ENCODE measurements at places on chromosomes 1 and 21.

GRCh38 chr1:200873671-200874397 lies 1.1 kb downstream of the GPR25 start:
- DNase-seq, result no peak

DNA sequence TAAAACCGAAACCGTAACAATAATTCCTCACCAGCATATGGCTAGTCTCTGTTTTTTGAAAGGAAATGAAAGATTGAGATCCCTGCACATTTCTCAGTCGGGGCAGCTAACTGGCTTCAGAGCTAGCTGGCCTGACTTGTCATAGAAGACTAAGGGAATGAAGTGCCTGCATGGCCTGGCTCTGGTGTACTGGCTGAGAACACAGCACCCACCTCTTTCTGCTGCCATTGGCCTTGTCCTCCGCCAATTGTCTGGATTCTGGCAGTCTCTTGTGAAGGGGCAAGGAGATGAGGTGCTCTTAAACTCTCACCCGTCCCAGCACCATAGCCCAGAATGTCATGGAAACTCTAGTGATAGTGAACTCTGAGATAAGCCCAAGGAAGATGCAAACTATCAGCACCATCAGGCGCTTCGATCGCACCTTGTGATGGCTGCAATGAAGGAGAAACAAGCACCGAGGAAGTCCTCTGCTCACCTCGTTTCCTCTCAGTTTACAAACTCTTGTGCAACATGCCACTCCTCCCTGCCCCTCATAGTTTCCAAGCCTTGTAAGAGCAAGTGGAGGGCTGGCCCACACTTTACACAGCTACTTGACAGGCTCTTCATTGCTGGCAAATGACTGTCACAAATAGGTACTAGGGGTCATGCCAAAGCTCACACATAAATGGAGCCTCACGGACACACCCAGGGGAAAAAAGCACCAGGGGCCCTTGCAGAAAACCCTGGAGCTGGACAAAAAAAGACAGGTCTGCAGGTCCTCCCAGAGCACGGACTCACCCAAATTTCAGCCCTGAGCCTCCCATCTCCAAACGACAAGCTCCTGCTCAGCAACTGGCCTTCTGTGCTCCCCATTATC lies 16.4 kb downstream of the INPP5B start:
- DNase-seq, result no peak

- no peak for DNase-seq
Measured at GRCh38 chr1:207344221-207344620, 22.7 kb downstream of the CD55 start.

- no peak for DNase-seq
Measured at GRCh38 chr1:183262628-183263200, 76.7 kb downstream of the LAMC2 start.

DNA sequence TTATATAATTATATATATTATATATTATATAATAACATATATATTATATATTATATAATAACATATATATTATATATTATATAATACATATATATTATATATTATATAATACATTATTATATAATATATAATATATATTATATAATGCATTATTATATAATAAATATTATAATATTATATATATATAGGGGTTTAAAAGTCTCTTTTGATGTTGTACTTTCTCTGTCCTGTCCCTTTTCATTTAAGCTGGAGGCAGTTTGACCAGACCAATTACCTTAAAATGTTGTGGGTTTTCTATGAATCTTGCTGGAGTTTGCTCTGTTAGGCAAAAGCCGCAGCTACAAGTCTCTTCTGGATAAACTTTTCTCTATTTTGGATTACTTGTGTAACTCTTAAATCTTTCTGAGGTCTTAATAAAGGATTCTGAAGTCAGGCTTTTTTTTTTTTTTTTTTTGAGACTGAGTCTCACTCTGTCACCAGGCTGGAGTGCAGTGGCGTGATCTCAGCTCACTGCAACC lies 22.2 kb upstream of the KIF1B start:
- DNase-seq, result no peak

GRCh38 chr21:15141261-15141970 lies 76.6 kb upstream of the NRIP1 start:
- no peak for DNase-seq

DNA sequence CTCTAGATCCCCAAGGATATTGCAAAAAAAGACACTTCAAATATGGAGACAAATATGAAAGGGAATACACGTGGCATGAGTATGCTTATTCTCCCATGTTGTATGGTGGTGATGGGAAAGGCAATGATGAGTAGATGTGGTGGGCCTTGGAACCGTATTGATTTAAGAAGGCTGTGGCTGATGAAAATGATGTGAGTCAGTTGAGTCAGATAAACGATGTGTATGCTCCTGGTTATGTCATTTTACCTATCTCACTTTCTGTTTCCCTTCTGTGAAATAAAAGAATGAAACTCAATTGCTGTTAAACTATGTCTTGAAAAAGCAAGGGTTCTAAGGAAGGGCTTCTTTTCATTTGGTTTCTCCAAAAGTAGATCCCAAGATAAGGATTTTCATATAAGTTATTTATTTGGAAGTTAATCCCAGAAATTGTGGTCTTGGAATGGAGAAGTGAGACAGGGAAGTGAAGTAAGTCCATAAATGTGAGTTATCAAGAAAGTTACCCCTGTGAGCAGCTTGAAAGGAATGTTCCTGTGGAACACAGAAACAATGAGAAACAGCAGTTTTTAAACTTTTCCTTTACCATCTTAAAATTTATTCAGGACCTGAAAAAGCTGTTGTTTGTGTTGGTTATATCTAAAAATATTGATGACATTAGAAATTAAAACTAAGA lies 292.0 kb downstream of the DUSP10 start:
- no peak for DNase-seq

DNA sequence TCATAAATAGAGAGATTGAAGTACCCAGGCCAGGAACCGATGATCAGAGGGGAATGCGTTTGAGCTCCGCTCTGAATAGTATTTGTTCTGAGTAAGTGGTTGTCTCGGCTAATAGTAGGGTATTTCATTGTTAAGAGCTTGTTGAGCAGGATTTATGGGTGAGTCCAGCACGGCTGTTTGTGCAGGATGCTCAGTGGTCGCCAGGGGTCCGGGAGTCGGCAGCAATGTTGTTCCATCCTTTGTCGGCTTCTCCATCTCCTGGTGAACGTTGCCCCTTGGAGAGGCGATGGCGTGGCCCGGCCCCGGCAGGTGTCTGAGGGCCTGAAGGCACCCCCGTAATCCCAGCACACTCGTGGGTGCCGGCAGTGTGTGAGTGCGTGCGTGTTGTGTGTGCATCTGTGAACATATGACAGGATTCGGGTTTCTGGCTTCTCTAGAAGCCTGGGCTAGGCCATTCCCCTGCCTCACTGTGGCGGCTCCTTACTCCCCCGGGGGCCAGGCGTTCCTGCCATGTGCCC lies 160.8 kb upstream of the ARHGEF16 start:
- no peak for DNase-seq

DNA sequence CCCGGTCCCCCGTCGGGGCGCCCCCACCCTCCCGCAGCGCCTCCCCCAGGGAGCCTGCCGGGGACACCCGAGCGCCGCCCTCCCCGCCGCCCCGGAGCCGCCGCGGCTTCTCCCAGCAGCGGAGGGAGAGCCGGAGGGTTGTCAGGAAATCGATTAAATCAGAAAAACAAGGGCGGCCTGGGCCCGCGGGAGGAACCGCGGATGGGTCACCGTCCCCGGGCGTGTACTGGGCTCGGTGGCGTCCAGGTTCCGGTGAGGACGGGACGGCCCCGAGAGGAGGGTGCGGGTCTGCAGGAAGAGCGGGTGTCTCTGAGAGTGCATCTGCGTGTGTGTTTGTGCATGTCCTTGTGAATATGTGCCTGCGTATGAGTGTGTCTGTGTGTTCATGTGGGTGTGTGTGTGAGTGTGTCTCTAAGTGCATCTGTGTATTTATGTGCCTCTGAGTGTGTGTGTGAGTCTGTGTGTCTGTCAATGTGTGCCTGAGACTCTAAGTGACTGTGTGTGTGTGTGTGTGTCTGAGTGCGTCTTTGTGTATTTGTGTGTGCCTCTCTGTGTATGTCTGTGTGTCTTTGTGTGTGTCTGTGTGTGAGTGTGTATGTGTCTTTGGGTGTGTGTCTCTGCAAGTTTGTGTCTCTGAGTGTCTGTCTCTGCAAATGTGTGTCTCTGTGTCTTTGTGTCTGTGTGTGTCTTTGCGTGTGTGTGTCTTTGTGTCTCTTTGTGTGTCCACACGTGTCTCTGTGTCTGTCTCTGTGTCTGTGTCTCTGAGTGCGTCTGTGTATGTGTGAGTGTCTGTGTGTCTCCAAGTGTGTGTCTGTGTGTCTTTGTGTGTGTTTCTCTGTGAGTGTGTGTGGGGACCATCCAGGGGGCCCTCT lies 1.1 kb downstream of the SPSB1 start:
- no peak for DNase-seq

GRCh38 chr1:204357551-204358490 lies 1.9 kb downstream of the PLEKHA6 start:
- no peak for DNase-seq

GRCh38 chr1:54685335-54685905 lies 30.2 kb upstream of the TTC4 start:
- DNase-seq, result no peak

GRCh38 chr1:60833173-60833572 lies 249.2 kb upstream of the NFIA start:
- no peak for DNase-seq

GRCh38 chr1:185157599-185158412 lies 839 bp downstream of the SWT1 start:
- DNase-seq, result no peak

DNA sequence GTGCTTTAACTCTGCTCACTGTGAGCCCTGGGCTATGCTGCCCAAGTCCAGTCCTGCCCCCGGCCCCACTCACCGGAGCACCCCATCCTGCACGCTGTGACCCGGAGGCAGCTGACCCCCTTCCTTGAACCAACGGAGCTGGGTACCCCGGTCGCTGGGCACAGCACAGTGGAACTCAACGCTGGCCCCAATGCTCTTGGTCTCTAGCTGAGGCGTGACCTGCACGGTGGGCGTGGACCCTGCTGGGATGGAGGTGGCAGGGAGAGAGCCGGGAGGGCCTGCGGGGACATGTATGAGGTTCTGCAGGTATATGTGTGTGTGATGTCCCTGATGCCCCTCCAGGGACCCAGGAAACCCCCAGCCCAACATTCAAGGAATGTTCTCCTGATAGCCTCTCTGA lies 24.7 kb downstream of the LDLRAD2 start:
- no peak for DNase-seq

DNA sequence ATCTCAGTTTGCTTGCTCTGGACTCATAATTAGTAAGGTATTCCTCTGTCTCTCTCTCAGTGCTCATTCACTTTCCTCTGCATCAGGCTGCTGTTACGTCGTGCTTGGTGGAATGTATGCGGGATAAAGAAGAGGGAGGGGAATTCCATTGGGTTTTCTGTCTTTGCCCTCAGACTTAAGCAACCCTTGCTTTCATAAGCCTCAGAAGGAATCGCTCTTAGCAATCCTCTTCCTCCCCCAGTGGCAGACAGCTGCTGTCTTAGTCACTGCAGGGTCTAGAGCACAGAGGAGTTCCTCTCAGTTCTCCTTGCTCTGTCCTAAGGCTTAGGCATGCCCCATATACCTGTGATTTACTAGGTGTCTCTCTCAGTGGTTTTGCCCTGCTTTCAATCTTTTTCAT lies 19.1 kb upstream of the NTMT2 start:
- no peak for DNase-seq

DNA sequence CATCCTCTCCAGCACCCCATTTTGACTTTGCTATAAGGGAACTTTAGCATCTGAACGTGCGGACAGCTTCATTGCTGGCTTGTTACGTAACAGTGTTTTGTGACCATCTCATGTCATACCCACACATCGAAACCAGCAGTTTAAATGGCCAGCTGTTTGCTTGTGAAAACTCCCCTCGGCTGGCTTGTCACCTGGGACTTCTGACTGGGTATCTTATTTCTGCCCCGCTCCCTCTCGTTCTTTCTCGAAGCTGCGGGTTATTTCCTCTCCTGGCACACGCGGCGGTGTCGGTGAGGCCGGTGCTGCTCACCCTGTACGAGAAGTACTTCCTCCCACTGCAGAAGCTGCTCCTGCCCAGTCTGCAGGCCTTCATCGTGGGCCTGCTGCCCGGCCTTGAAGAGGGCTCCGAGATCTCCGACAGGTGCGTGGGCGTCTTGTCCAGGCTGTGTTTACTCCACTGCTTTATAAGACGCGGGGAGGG lies 43.5 kb downstream of the DOP1B start:
- no peak for DNase-seq

DNA sequence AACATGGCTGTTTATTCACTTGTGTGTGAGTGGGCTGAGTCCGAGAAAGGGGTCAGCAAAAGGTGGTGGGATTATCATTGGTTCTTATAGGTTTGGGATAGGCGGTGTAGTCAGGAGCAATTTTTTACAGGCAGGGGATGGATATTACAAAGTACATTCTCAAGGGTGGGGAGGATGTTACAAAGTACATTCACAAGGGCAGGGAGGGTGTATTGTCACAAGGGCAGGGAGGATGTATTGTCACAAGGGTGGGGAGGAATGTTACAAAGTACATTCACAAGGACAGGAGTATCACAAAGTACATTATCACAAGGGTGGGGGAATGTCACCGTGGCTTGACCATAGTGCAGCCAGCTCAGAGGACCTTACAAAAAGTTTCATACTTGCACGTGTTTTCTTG lies 31.1 kb upstream of the ITLN2 start:
- DNase-seq, result no peak

DNA sequence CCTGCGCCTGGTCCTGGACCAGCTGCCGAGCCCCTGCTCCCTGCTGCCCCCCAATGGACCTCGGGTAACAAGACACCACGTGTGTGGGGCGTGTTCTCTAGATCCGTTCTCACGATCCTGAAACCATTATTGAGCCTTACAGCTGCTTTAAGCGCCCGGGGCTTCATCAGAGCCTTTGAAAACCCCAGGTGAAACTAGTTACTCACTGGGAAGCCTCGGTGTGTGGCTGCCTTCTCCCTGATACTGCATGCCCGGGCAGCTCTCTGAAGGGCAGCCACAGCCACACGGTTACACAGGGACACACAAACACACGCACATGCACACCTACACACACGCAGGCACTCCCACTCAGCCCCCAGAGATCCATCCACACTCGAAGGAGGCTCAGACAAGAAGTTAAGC lies 5.3 kb downstream of the HES2 start:
- no peak for DNase-seq

- DNase-seq, result no peak
Measured at GRCh38 chr1:38559446-38560165, 300.0 kb downstream of the RRAGC start.

DNA sequence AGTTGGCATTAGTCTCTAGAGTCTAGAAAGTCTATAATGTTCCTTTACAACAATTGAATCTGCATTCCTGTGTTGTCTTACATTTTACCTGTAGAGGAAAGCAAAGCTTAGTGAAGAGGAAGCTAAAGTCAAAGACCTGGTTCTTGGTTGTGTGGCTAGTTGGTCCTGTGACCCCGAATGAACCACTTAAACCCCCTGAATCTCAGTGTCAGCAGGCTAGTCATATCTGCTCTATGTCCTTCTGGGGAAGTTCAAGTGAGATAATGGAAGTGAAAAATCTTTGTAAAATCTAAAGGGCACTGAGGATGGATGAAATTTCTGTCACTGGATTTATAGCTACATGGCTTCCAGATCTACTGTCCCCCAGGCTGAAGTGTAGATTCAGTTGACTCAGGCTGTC lies 24.0 kb upstream of the AIM2 start:
- no peak for DNase-seq

- no peak for DNase-seq
Measured at GRCh38 chr1:180577361-180577760, 18.6 kb downstream of the OVAAL start.

GRCh38 chr1:1352786-1353388 lies 3.7 kb upstream of the DVL1 start:
- no peak for DNase-seq

- DNase-seq, result no peak
Measured at GRCh38 chr1:172351346-172351745, 69.1 kb upstream of the C1orf105 start.

GRCh38 chr1:238558156-238558555 lies 667.4 kb upstream of the ZP4 start:
- no peak for DNase-seq

- no peak for DNase-seq
Measured at GRCh38 chr1:236568285-236568894, 35.9 kb downstream of the HEATR1 start.

All from cortex of kidney (tissue), 1 donor.